ENCODE measurements at places on chromosomes 13 and 19.

GRCh38 chr19:44613295-44614178, at the start of gene IGSF23:
Gene IGSF23, plus strand, starts transcription at chr19:44613563. Its CDS starts 83 bp downstream, at chr19:44613646.
- no peak for DNase-seq

GRCh38 chr13:37539976-37540605, 58.5 kb downstream of the POSTN start:
- DNase-seq: no peak

DNA sequence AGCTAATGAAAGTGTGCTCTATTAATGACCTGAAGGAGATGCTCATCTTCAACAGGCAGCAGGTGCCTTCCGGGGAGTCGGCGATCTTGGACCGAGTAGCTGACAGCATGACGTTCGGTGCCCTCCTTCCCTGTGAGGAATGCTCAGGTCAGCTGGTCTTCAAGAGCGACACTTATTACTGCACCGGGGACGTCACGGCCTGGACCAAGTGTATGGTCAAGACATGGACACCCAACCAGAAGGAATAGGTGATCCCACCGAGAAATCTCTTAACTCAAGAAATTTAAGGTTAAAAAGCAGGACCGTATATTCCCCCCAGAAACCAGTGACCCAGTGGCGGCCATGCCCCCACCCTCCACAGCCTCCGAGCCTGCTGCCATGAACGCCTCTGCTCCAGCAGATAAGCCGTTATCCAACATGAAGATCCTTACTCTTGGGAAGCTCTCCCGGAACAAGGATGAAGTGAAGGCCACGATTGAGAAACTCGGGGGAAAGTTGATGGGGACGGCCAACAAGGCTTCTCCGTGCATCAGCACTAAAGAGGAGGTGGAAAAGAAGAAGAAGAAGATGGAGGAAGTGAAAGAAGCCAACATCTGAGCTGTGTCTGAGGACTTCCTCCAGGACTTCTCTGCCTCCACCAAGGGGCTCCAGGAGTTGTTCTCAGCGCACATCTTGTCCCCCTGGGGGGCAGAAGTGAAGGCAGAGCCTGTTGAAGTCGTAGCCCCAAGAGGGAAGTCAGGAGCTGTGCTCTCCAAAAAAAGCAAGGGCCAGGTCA, 22.8 kb upstream of the ANKRD10 start:
- DNase-seq: no peak

DNA sequence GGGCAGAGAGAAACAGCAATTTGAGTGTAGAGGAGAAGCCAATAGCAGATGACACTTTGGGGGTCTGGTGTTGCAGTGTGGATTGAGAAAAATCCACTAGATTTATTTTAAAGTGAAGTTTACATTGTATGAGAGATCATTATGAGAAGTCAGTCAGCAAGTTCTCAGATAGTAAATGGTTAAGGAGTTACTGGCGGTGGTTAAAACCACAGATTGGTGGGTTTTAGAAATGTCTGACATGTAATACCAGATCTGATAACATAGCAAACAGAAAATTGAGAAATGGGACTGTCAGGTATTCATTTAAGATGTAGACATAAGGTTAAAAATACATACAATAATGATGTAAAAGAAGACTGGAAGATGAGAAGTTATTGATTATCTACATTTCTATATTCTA, 7.2 kb downstream of the ABHD13 start:
- DNase-seq: no peak

DNA sequence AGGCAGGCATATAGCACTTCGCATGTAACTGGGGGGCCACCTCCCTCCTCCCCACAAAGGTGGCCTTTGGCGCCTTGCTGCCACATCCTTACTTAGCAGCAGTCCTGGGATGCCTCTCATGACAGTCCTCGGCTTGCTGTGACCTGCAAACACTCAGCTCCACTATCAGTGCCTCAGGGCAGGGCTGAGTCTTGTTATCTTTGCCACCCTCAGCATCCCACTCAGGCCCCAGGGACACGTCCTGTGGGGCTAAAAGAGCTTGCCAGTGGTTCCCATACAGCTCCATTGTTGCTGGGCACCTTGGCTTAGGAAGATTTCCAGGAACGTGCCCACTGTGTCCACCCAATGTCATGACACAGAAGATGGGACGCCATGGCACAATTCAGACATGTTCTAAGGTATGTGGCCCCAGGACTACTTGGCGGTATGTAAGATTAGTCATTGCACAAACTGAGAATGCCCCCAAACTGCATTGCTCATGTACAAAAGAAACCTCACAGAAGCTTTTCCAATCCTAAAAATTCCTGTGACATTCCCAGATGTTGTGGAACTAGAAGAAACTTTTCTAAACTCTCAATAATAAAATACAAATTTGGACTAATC, 16.3 kb downstream of the DOCK9 start:
- no peak for DNase-seq

DNA sequence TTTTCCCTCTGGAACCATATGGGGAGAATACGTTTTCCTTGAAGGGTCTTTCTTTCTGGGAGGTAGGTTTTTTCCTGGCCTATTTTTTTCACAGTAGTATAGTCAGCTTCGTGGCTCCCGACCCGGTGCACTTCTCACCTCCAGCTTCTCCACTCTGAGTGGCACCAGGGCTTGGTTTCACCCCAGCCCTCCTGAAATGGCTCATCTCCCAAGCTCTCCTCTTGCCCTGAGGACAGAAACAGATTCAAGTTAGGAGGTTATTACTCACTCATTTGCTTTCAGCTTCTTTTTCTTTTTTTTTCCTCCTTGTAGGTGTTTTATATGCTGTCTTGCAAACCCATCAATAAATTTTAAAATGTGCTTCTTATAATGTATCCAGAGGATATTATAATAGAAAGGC, 199.3 kb downstream of the RFC3 start:
- no peak for DNase-seq

GRCh38 chr13:33445024-33445423, 159.5 kb upstream of the STARD13 start:
- no peak for DNase-seq

DNA sequence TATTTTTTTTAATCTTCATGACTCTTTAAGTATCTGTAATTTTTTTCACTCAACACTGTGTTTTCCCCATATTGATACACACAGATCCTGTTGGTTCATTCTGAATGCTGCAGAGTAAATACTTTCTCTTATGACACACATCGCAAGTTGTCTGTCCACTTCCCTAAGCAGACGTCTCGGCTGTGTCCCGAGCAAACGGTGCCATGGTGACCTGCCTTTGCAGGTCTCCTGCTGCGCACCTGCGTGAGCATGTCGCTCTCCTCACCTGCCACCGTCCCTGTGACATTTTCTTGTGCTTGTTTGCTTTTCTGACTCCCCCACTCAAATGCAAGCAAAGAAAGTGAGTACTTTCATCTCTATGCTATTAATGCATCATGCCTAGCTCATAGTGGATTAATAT, 57.8 kb downstream of the CCDC70 start:
- no peak for DNase-seq

- DNase-seq: no peak
These were observed 57.1 kb downstream of the GPALPP1 start for GRCh38 chr13:45046445-45046844.

DNA sequence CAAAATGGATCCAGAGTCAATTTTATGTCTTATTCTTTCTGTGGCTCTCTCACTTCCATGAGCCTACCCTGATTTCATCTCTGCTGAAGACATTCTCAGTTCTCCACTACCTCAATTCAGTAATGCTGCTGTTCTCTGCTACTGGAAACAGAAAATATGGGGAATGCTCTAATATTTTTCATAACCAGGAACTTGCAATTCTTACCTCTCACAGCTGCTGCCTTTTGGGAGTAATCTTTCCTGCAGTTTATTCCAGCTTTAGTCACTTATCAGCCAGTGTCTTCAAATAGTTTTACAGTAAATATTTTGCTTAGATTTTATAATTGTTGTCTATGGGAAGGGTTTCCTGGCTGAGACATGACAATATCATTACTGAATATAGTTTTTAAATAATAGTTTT, 145.1 kb upstream of the UFM1 start:
- DNase-seq: no peak

DNA sequence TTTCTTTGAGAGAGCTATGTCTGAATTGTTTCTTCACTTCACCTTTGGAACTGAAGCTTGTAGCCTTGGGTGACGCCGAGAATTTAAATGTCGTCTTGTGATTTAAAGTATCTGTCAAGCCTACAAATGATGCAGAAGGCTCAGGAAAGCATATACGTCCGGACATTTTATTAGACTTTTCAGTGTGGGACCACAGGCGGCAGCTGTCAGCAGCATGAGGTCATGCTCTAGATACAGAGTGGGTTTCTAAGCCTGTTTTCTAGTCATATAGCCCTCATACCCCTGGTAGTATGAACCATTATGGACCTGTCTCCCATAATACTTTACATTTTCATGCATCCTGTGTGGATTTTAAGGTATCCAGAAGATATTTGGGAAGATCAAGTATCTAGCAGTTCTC, 212.3 kb downstream of the ATP8A2 start:
- DNase-seq: no peak

DNA sequence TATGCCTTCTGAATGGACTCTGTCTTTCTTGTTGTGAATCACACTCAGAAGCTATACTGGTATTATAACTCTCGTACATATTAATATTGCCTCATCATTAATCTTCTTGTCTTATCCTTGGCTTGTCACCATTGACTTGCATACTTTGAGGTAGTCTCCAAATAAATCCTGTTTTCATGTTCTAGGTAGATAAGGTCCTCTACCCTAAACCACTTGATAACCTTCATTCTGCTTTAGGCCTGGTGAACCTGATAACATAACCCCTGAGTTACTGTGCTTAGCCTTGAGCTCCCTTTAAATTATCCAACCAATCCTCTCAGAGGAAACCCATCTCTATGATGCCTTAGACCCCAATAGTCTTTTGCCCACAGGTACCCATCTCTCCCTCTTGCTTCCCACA, 1162.3 kb downstream of the SLITRK1 start:
- no peak for DNase-seq

- no peak for DNase-seq
These were observed 2.2 kb upstream of the TNFSF9 start for GRCh38 chr19:6528544-6529121.

DNA sequence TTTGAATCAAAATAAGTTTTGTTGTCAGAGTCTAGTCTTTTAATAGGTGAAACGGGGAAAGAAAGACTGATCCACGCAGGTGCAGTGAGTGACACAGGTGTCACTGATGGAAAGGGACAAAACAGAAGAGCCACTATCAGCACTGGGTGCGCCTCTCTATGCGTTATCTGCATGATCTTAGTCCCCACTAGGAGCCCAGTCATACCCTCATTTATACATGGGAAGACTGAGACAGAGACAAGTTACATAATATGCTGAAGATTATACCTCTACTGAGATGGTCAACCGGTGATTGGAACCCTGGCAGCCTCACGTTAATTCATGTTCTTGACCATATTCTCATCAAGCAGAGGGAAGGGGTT, 3.4 kb downstream of the LRCH1 start:
- no peak for DNase-seq

- no peak for DNase-seq
These were observed 803.6 kb downstream of the DIAPH3 start for GRCh38 chr13:59360108-59360507.

Measured in stimulated activated CD4-positive, alpha-beta T cell treated with anti-CD3 and anti-CD28 coated beads, TNF-alpha, amount 100 ng/mL, for 24 hours (primary cell).